ENCODE measurements at places on chromosomes 6 and 20. TPM values are rescaled to one million over a fixed set of nuclear protein-coding genes. Genes with fewer than 3 reads are reported as not detected.

Gene TMEM170B
- total RNA-seq = 0.65 TPM

Gene TAB2
- 18.6 TPM for total RNA-seq

Gene BMP6
- total RNA-seq = 0.13 TPM

Gene RIPOR2
- total RNA-seq = 0.76 TPM

Gene ADGB
- total RNA-seq = not detected

Gene HLA-DQA2
- total RNA-seq = not detected

Gene PPP1R14C
- 11.9 TPM for total RNA-seq

Gene FAM209B
- not detected for total RNA-seq

Gene SAMD3
- total RNA-seq = 0.25 TPM

Gene METTL24
- 6.6 TPM for total RNA-seq

Gene ID4
- total RNA-seq = 9.9 TPM

Gene GPX5
- total RNA-seq = not detected

Gene FERMT1
- total RNA-seq = 5.6 TPM

Gene CTCFL
- under 0.01 TPM for total RNA-seq

Gene TRIM31
- not detected for total RNA-seq

Gene PTCHD4
- 0.33 TPM for total RNA-seq

Gene HLA-DPA1
- 6.5 TPM for total RNA-seq

Gene SLC29A1
- total RNA-seq = 145 TPM

Gene SLC35B3
- total RNA-seq = 18.0 TPM

Gene HCK
- total RNA-seq = not detected

Gene ADRM1
- total RNA-seq = 161 TPM

Gene TULP1
- not detected for total RNA-seq

Gene OR11A1
- total RNA-seq = not detected

Gene FAM184A
- 0.49 TPM for total RNA-seq

Gene PRELID3B
- 27.1 TPM for total RNA-seq

Gene PTPRT
- not detected for total RNA-seq

Gene SPTLC3
- 3.7 TPM for total RNA-seq

Gene CABLES2
- total RNA-seq = 5.2 TPM

Gene FAM83D
- 76.1 TPM for total RNA-seq

Gene AVP
- not detected for total RNA-seq

Gene VAPB
- 12.9 TPM for total RNA-seq

Gene FAM217B
- total RNA-seq = 8.1 TPM

Gene CST2
- 1.5 TPM for total RNA-seq

Gene GRM1
- 0.25 TPM for total RNA-seq

Gene ABHD16B
- total RNA-seq = not detected

Gene COL9A3
- 7.9 TPM for total RNA-seq

Gene LPA
- not detected for total RNA-seq

Gene GPLD1
- 0.81 TPM for total RNA-seq

Gene CPNE5
- total RNA-seq = 0.13 TPM

Gene OVOL2
- not detected for total RNA-seq

Gene THEMIS
- total RNA-seq = not detected

Gene AGER
- total RNA-seq = 3.4 TPM

Gene PAK5
- total RNA-seq = not detected

Gene EDN3
- not detected for total RNA-seq

Gene RSPO3
- 0.25 TPM for total RNA-seq
